ENCODE measurements at places on chromosomes 1 and 21. TPM values are rescaled to one million over a fixed set of nuclear protein-coding genes. Genes with fewer than 3 reads are reported as not detected.

- peaks cover 15% of the 10 kb centered on the region for H3K4me1 ChIP-seq
- DNase-seq, result no peak
- peaks cover 3% of the 10 kb centered on the region for H3K27me3 ChIP-seq
- no peaks in the 10 kb centered on the region for H3K36me3 ChIP-seq
Observed at GRCh38 chr1:8211883-8212579, 105.9 kb upstream of the SLC45A1 start.

DNA sequence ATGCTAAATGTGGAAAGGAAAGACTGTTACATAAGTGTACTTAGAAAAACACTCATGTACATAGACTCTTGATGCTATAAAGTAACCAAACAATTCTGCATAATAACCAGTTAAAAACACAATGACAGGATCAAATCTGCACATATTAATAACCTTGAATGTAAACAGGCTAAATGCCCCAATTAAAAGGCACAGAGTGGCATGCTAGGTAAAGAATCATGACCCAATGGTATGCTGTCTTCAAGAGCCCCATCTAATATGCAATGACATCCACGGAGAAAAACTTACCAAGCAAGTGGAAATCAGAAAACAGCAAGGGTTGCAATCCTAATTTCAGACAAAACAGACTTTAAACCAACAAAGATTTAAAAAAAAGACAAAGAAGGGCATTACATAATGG lies 644.8 kb upstream of the PKN2 start:
- H3K4me1 ChIP-seq, result no peaks in the 10 kb centered on the region
- H3K4me3 ChIP-seq, result no peak overlapping the region
- no peaks in the 10 kb centered on the region for H3K27me3 ChIP-seq
- H3K36me3 ChIP-seq, result no peaks in the 10 kb centered on the region

- no peak overlapping the region for H3K27ac ChIP-seq
- DNase-seq, result no peak
- no peaks in the 10 kb centered on the region for H3K36me3 ChIP-seq
- H3K4me3 ChIP-seq, result no peak overlapping the region
Observed at GRCh38 chr1:190084552-190084951, 393.1 kb downstream of the BRINP3 start.

- no peak for DNase-seq
- no peaks in the 10 kb centered on the region for H3K27me3 ChIP-seq
- H3K4me3 ChIP-seq, result no peak overlapping the region
- no peaks in the 10 kb centered on the region for H3K36me3 ChIP-seq
- no peaks in the 10 kb centered on the region for H3K4me1 ChIP-seq
- no peak overlapping the region for H3K27ac ChIP-seq
Observed at GRCh38 chr1:99657213-99658030, 11.5 kb downstream of the PALMD start.

- H3K4me1 ChIP-seq, result no peaks in the 10 kb centered on the region
- DNase-seq, result no peak
- H3K27ac ChIP-seq, result peak overlapping the region; percentile 3
- H3K27me3 ChIP-seq, result peaks cover 15% of the 10 kb centered on the region
- no peaks in the 10 kb centered on the region for H3K36me3 ChIP-seq
Observed at GRCh38 chr1:18417316-18418269, 63.1 kb upstream of the KLHDC7A start.

- no peak overlapping the region for H3K27ac ChIP-seq
- no peaks in the 10 kb centered on the region for H3K36me3 ChIP-seq
- DNase-seq, result no peak
Observed at GRCh38 chr21:15252431-15252830, 187.6 kb upstream of the NRIP1 start.

GRCh38 chr1:117077267-117077666 lies 17.1 kb downstream of the TTF2 start:
- no peak for DNase-seq
- H3K4me1 ChIP-seq, result no peaks in the 10 kb centered on the region
- peaks cover 16% of the 10 kb centered on the region for H3K36me3 ChIP-seq
- H3K27ac ChIP-seq, result no peak overlapping the region
- H3K27me3 ChIP-seq, result no peaks in the 10 kb centered on the region

- no peaks in the 10 kb centered on the region for H3K4me1 ChIP-seq
- no peak overlapping the region for H3K4me3 ChIP-seq
- no peaks in the 10 kb centered on the region for H3K27me3 ChIP-seq
- no peak for DNase-seq
- H3K36me3 ChIP-seq, result no peaks in the 10 kb centered on the region
- H3K27ac ChIP-seq, result no peak overlapping the region
Observed at GRCh38 chr1:104780470-104781078, 1030.9 kb downstream of the AMY1C start.

- no peak overlapping the region for H3K4me3 ChIP-seq
- no peaks in the 10 kb centered on the region for H3K36me3 ChIP-seq
- no peak for DNase-seq
- H3K4me1 ChIP-seq, result no peaks in the 10 kb centered on the region
Observed at GRCh38 chr1:188325211-188325610, 1496.5 kb downstream of the PLA2G4A start.

- H3K4me1 ChIP-seq, result peaks cover 6% of the 10 kb centered on the region
- H3K27me3 ChIP-seq, result peaks cover 78% of the 10 kb centered on the region
- peak; percentile 63 for DNase-seq
- H3K4me3 ChIP-seq, result peak overlapping the region; percentile 74
Observed at GRCh38 chr1:50968158-50968820, 1.8 kb upstream of the CDKN2C start.

DNA sequence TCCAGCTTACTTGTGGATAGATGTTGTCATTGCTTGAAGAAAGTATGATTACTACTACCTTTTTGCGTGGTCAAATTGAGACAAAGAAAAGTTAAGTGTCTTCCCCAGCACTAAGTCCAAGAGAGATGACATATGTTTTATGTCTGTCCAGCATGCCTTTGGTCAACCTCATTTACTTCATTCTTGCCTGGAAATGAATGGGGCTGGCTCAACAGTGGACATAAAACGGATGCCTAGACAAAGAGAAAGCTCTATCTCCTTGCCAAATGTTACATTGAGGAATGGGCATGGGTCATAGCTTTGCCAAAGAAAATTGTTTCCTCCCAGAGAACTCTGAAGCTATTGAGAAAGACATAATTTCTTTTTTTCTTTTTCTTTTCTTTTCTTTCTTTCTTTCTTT lies 82.4 kb upstream of the PLPPR4 start:
- no peaks in the 10 kb centered on the region for H3K27me3 ChIP-seq
- no peak overlapping the region for H3K27ac ChIP-seq
- H3K36me3 ChIP-seq, result no peaks in the 10 kb centered on the region
- no peak for DNase-seq

- H3K27me3 ChIP-seq, result no peaks in the 10 kb centered on the region
- H3K4me3 ChIP-seq, result no peak overlapping the region
- DNase-seq, result no peak
- peaks cover 4% of the 10 kb centered on the region for H3K4me1 ChIP-seq
- H3K36me3 ChIP-seq, result peaks cover 5% of the 10 kb centered on the region
Observed at GRCh38 chr21:32578107-32578691, 7.1 kb downstream of the TCP10L start.

DNA sequence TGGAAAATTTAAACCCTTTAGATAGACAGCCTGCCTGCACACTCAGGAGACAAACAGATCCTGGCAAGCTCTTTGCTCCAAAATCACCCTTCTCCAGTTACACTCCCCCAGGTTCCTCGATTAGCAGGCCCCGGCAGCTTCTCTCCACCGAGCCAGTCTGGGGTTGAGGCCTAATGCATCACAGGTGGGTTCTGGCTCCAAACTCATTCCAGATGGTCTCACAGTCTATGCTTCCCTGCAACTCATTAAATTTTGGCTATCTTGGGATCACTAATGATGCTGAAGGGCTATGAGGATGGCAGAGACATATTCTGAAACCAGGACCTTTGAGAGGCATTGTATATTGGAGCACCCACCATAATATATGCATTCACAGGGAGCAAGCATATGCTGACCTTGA lies 559.8 kb upstream of the USP24 start:
- no peak overlapping the region for H3K4me3 ChIP-seq
- no peaks in the 10 kb centered on the region for H3K36me3 ChIP-seq
- no peak for DNase-seq
- no peak overlapping the region for H3K27ac ChIP-seq

DNA sequence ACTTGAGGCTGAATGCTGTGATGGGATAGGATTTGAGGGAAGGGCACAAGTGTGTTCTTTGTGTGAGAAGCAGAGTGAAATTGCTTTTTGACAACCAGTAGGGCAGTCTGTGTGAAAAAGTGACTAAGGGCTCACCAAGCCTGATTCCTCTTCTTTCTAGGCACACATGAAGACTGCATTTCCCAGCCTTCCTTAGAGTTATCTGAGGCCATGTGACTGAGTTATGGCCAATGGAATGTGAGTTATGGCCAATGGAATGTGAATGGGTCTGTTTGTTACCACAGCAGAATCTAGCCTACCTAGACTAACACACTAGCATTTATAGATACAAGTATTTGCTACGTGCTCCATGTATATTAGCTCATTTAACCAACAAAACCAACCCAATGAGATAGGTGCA lies 35.3 kb upstream of the DIRAS3 start:
- no peak overlapping the region for H3K27ac ChIP-seq
- no peaks in the 10 kb centered on the region for H3K27me3 ChIP-seq
- DNase-seq, result no peak
- no peak overlapping the region for H3K4me3 ChIP-seq
- H3K4me1 ChIP-seq, result no peaks in the 10 kb centered on the region
- H3K36me3 ChIP-seq, result no peaks in the 10 kb centered on the region

DNA sequence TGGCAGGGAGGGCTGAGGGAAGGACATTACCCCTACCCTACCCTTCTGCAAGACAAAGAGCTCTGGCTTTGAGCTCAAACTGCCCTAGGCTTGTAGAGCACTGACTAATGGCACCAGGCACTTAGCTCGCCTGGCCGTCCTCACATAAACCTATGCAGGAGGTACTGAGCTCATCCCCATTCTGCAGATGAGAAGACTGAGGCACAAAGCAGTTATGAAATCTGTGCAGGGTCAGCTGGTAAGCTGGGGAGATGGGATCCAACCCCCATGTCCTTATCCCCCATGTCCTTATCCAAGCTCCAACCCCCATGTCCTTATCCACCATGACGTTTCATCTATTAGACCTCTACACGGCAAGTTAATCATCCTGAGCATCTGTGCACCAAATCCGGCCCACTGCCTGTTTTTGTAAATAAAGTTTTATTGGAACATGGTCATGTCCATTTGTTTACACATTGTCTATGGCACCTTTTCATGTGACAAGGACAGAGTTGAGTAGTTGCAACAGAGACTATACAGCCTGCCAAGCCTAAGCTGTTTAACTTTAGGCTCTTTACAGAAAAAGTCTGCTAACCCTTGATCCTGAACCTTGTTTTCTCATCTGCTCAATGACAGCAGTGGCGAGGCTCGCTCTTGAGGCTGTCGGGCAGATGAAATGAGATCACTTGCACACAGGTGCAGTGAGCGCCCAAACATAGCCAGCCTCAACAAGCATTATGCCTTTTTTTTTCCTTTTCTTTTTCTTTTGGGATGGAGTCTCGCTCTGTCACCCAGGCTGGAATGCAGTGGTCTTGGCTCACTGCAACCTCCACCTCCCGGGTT lies 86.8 kb downstream of the FBXO2 start:
- no peaks in the 10 kb centered on the region for H3K36me3 ChIP-seq
- H3K4me1 ChIP-seq, result peaks cover 9% of the 10 kb centered on the region
- peaks cover 5% of the 10 kb centered on the region for H3K27me3 ChIP-seq
- no peak for DNase-seq
- no peak overlapping the region for H3K27ac ChIP-seq

GRCh38 chr1:246597340-246597739 lies 31.1 kb downstream of the CNST start:
- no peak for DNase-seq
- H3K4me3 ChIP-seq, result no peak overlapping the region
- no peaks in the 10 kb centered on the region for H3K27me3 ChIP-seq
- peaks cover 11% of the 10 kb centered on the region for H3K36me3 ChIP-seq
- peaks cover 10% of the 10 kb centered on the region for H3K4me1 ChIP-seq

- H3K27ac ChIP-seq, result peak overlapping the region; percentile 4
- H3K4me1 ChIP-seq, result peaks cover 2% of the 10 kb centered on the region
- H3K4me3 ChIP-seq, result no peak overlapping the region
- no peaks in the 10 kb centered on the region for H3K36me3 ChIP-seq
- peaks cover 4% of the 10 kb centered on the region for H3K27me3 ChIP-seq
- no peak for DNase-seq
Observed at GRCh38 chr1:108722292-108722691, 9.6 kb downstream of the FNDC7 start.

- H3K4me3 ChIP-seq, result no peak overlapping the region
- no peaks in the 10 kb centered on the region for H3K36me3 ChIP-seq
- peaks cover 3% of the 10 kb centered on the region for H3K27me3 ChIP-seq
- DNase-seq, result no peak
- H3K4me1 ChIP-seq, result no peaks in the 10 kb centered on the region
Observed at GRCh38 chr1:4253935-4254334, 353.9 kb upstream of the C1orf174 start.

Gene RGS1
- total RNA-seq, result 0.26 TPM

Gene RXRG
- total RNA-seq, result 2.2 TPM

Gene DPT
- total RNA-seq, result not detected

Gene E2F2
- 7.8 TPM for total RNA-seq

Gene SLX9
- 33.1 TPM for total RNA-seq

Gene WNT3A
- not detected for total RNA-seq
